Thymus (tissue), 14 donors: ENCODE measurements at places on chromosomes 1 and 21. TPM values are rescaled to one million over a fixed set of nuclear protein-coding genes. Genes with fewer than 3 reads are reported as not detected.
A peak's percentile ranks its signal among the peaks of the same experiment; 100 is the strongest.

DNA sequence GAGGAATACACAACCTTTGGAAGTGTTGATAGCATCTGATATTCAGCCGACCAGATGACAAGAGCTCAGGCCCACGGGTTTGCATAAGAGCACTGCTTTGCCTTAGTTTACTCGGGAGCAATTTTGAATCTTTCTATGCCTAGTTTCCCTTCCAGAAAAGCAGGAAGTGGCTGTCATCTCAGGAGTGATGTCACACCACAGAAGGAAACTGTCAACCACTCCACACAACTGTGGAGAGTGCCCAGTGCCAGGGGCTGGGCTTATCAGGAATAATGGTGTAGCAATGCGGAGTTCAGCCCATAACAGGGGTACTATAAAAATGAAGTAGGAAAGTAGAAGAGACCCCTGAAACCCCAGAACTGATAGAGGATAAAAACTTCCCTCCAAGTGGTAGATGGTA lies 28.4 kb downstream of the NTPCR start:
- H3K27ac ChIP-seq: no peak overlapping the region
- H3K4me1 ChIP-seq: peaks cover 6% of the 10 kb centered on the region
- H3K36me3 ChIP-seq: peaks cover 47% of the 10 kb centered on the region
- H3K4me3 ChIP-seq: no peak overlapping the region

- H3K27me3 ChIP-seq: no peaks in the 10 kb centered on the region
- DNase-seq: no peak
- no peaks in the 10 kb centered on the region for H3K36me3 ChIP-seq
These were observed 91.6 kb downstream of the LRRC8C start for GRCh38 chr1:89724369-89725010.

DNA sequence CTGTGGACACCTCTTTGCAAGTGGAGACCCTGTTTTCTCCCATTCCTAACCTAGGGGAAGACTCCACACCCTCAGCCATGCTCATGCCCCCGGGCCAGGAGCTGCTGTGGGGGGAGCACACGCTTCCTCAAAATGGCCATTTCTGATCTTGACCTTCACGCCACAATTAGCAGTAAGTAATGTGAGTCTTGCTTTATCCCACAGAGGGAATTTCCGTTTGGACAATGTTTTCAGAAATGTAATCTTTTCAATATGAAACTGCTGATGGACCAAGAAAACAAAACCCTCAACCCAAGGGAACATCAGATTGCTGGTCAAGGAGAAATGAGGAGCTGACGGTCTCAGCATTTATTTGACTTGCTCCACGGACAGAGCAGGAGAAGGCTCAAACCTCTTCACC lies 8.3 kb upstream of the KCNE1 start:
- H3K36me3 ChIP-seq: peaks cover 50% of the 10 kb centered on the region
- DNase-seq: no peak
- no peak overlapping the region for H3K27ac ChIP-seq
- H3K27me3 ChIP-seq: no peaks in the 10 kb centered on the region
- no peak overlapping the region for H3K4me3 ChIP-seq

- peak overlapping the region; percentile 95 for H3K27ac ChIP-seq
- H3K4me3 ChIP-seq: peak overlapping the region; percentile 86
- H3K36me3 ChIP-seq: no peaks in the 10 kb centered on the region
- H3K27me3 ChIP-seq: peaks cover 8% of the 10 kb centered on the region
- peak; percentile 59 for DNase-seq
These were observed 1.2 kb upstream of the NEGR1 start for GRCh38 chr1:72283307-72284083.

- H3K27me3 ChIP-seq: no peaks in the 10 kb centered on the region
- H3K4me1 ChIP-seq: no peaks in the 10 kb centered on the region
- no peaks in the 10 kb centered on the region for H3K36me3 ChIP-seq
- H3K27ac ChIP-seq: no peak overlapping the region
- H3K4me3 ChIP-seq: no peak overlapping the region
- no peak for DNase-seq
These were observed 399.5 kb downstream of the MATN1 start for GRCh38 chr1:30323841-30324240.

DNA sequence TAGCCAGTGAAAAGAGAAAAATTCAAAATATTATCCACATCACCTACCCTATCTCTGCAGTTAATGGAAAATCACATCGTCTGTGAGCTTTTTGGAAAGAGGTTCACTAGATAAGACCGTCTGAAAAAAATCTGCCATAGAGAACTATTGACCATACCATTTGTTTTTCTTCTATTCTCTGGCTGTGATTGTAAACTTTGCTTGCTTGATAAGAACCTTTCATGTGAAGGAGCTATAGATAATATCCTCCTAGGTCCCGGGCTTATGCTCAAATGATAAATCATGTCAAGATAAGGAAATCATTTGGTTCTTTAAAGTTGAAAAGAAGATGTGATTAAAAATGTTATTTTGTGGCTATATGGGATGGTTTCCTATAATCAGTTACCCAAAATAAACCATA lies 369.9 kb downstream of the SIPA1L2 start:
- no peaks in the 10 kb centered on the region for H3K4me1 ChIP-seq

DNA sequence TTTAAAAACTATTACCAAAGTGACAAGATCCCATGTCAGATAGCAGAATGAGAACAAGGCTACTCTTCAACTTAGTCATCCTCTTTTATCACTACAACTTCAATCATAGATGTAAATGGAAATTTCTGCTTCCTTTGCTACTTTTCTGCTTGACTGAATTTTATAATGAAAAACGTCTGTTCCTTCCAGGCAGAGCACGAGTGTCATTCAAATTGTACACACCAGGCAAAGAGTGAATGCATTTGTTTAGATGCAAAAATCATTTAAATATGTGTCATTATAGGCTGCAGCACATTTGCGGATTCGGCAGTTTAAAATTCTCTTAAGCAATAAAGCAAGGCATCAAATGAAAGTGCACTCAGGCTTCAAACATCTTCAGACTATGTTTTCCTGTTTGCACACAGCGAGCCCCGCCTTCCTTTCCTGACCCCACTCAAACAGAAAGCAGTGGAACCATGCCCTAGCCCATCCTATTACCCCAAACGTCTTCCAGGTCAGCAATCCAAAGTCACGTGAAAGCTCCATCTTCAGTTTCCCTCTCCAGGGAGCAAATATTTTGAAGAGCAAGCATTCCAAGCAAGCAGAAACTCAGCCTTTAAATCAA lies 99.6 kb downstream of the APP start:
- peak overlapping the region; percentile 9 for H3K4me3 ChIP-seq
- peak; percentile 43 for DNase-seq
- H3K27ac ChIP-seq: peak overlapping the region; percentile 77
- no peaks in the 10 kb centered on the region for H3K4me1 ChIP-seq
- H3K27me3 ChIP-seq: no peaks in the 10 kb centered on the region

- H3K4me3 ChIP-seq: no peak overlapping the region
- H3K27me3 ChIP-seq: peaks cover 27% of the 10 kb centered on the region
- peaks cover 8% of the 10 kb centered on the region for H3K4me1 ChIP-seq
- no peak overlapping the region for H3K27ac ChIP-seq
- H3K36me3 ChIP-seq: no peaks in the 10 kb centered on the region
- no peak for DNase-seq
These were observed 677 bp downstream of the NCAM2 start for GRCh38 chr21:20998886-20999285.

DNA sequence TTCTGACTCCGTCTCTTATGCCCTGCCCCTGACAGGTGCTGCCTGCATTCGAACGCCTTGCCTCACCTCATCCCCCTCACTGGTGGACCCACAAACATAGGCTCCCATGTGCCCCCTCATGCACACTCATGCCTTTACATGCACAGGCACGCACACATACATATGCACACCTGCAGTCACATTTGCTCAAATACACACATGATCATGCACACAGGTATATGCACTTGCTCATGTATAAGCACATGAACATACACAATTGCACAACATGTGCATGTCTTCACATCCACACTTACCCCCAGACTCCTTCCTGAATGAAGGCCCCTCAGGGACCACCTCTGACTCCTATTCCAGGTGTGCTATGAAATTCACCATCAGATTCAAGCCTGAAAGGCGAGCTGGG lies 506.9 kb downstream of the PTPRU start:
- H3K27me3 ChIP-seq: no peaks in the 10 kb centered on the region
- H3K36me3 ChIP-seq: no peaks in the 10 kb centered on the region
- no peak overlapping the region for H3K27ac ChIP-seq
- no peaks in the 10 kb centered on the region for H3K4me1 ChIP-seq
- no peak for DNase-seq

DNA sequence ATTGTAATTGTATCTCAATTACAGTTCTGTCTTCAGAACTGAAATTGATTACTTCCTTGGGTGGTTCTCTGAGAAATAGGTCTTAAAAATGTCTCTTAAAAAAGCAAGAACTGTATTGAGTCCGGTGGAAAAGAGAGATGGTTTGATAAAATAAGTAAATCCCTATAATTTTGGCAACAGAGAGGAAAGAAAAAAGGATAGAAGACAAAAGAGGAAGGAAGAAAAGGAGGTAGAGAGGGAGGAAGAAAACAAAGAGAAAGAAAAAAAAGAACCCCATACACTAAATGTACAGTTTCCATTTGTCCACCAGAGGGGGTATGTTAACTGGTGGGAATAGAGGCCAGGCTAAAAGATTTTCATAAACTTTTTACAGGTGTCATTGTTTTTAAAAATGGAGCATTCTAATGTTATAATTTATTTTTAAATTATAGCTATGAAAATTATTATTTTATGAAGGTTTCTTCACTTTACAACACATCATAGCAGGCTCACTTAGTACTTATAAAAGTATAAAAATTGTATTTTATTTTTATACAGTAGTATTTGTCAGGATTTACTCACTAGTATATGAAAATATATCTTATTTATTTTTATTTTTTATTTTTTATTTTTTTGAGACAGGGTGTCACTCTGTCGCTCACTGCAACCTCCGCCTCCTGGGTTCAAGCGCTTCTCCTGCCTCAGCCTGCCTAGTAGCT lies 2.1 kb upstream of the UBE2T start:
- no peaks in the 10 kb centered on the region for H3K36me3 ChIP-seq
- peak; percentile 53 for DNase-seq
- H3K4me1 ChIP-seq: no peaks in the 10 kb centered on the region

The LYPD8 gene
- 0.34 TPM for polyA plus RNA-seq

The NR1I3 gene
- 0.14 TPM for polyA plus RNA-seq

The PTGFR gene
- 0.11 TPM for polyA plus RNA-seq

GRCh38 chr1:28135371-28136168 lies 40.9 kb downstream of the PTAFR start:
- no peak overlapping the region for H3K27ac ChIP-seq
- H3K27me3 ChIP-seq: no peaks in the 10 kb centered on the region
- no peak overlapping the region for H3K4me3 ChIP-seq

GRCh38 chr21:38254970-38255369 lies 1.8 kb upstream of the KCNJ15 start:
- no peak overlapping the region for H3K27ac ChIP-seq
- H3K4me3 ChIP-seq: no peak overlapping the region
- H3K36me3 ChIP-seq: no peaks in the 10 kb centered on the region
- DNase-seq: no peak

- no peaks in the 10 kb centered on the region for H3K4me1 ChIP-seq
- H3K27me3 ChIP-seq: no peaks in the 10 kb centered on the region
- DNase-seq: no peak
- no peak overlapping the region for H3K4me3 ChIP-seq
These were observed 35.4 kb upstream of the SCMH1 start for GRCh38 chr1:41277371-41277975.

GRCh38 chr1:204714861-204715511 lies 29.4 kb upstream of the LRRN2 start:
- no peaks in the 10 kb centered on the region for H3K36me3 ChIP-seq
- peaks cover 46% of the 10 kb centered on the region for H3K4me1 ChIP-seq
- peaks cover 12% of the 10 kb centered on the region for H3K27me3 ChIP-seq
- no peak overlapping the region for H3K27ac ChIP-seq
- no peak overlapping the region for H3K4me3 ChIP-seq
- DNase-seq: no peak

DNA sequence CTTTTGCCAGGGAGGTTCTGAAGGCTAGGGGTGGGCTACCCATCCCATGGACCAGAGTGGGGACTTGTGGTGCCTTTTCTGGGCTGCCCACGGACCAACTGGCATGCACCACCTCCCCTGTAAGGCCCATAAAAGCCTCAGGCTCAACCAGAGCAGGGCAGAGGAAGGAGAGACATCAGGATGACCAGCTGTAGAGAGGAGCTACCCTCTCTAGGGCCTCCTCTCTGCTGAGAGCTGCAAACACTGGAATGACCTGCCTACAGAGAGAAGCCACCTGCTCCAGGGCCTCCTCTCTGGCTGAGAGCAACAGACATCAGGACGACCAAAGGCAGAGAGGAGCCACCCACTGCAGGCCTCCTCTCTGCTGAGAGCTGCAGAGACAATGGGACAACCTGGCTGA lies 140.9 kb downstream of the EIF4G3 start:
- no peak for DNase-seq
- no peaks in the 10 kb centered on the region for H3K4me1 ChIP-seq
- H3K36me3 ChIP-seq: no peaks in the 10 kb centered on the region
- no peak overlapping the region for H3K27ac ChIP-seq

DNA sequence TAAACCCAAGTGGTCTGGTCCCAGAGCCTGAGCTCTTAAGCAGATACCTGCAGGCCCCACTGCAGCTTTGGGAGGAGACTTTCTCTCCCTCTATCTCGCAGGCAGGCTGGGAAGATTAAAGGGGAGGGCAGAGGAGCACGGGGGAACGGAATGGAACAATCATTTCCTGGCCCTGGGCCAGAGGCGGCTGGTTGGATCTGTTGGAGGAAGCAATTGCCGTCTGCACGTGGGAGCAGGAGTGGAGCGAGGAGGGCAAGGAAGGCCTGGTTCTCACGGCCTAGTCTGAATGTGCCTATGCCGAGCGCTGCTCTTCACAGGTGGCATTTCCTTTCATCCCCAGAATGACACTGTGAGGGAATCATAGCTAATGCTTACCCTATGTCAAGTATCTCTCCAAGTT lies 23.7 kb downstream of the NKAIN1 start:
- H3K4me3 ChIP-seq: no peak overlapping the region
- H3K27ac ChIP-seq: no peak overlapping the region
- no peaks in the 10 kb centered on the region for H3K27me3 ChIP-seq
- H3K36me3 ChIP-seq: no peaks in the 10 kb centered on the region
- no peaks in the 10 kb centered on the region for H3K4me1 ChIP-seq

The SPATA45 gene
- polyA plus RNA-seq: 0.18 TPM

DNA sequence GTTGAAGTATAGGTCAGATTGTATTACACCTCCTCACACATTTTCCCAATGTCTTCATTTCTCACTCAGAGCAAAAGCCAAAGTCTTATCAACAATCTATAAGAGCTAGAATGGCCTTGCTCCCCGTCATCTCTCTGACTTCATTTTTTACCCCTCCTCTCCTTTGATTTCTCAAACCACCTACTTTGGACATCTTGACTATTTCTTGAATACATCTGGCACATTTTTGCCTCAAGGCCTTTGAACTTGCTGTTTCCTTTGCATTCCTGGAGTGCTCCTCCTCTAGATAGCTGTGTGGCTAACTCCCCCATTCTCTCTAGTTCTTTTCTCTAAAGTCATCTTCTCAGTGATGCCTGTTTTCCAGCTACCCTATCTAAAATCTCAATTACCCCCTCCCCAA lies 7.2 kb upstream of the XCL2 start:
- peaks cover 3% of the 10 kb centered on the region for H3K4me1 ChIP-seq
- H3K4me3 ChIP-seq: no peak overlapping the region
- H3K27me3 ChIP-seq: no peaks in the 10 kb centered on the region
- H3K36me3 ChIP-seq: no peaks in the 10 kb centered on the region
